Chondrocyte (in vitro differentiated cells): ENCODE measurements at places on chromosomes 5 and 9. TPM values are rescaled to one million over a fixed set of nuclear protein-coding genes. Genes with fewer than 3 reads are reported as not detected.

Gene MTMR12
- total RNA-seq = 19.0 to 20.4 TPM (median 19.8 TPM) in 3 replicates

Gene MLLT3
- total RNA-seq = 7.7 to 28.9 TPM (median 9.7 TPM) in 3 replicates

DNA sequence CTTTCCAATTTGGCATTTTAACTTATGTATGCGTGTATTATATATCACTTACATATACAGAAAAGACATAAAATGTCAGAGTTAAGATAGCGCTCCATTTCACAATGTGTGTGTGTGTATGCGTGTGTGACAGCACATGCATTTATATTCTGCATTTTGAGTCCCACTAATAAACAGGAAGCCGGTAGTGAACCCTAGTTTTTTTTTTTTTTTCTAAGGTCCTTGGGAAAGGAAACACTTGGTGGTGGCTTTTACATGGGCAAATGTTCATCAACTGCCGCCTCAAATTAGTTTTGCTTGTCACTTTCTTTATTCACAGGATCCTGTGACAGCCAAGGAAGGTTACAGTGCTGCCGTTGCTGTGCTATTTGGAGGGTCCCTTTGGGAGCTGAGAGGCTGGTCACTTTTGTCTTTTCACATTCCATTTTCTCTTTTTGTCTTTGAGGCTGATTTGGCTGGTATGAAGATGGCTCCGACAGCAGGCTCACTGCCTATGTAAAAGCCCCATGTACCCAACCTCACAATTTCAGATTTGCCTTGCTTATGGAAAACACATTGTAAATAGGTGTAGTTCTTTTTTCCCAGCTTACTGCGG lies 298.9 kb downstream of the CSNK1G3 start:
- DNase-seq = no peak

DNA sequence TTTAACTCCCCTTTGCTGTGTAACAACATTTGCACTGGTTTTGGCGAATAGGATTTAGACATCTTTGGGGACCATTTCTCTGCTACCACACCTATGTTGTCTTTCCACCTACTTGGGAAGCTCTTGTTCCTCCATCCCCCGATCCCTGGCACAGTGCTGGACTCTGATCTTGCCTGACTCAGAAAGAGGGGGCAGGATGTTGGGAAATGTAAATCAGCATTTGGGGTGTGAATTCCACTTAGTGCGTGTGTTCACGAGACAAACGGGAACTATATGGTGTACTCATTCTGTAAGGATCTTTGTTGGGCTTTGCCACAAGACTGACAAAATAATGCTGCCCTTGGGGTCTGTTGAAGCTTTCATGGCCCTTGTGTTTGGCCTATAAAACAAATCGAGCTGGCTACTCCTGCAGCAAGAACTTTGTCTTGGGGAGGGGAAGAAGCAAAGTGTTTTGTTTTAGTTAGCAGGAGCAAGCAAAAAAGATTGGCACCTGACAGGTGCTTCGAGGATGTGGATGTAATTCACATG lies 18.5 kb downstream of the TMEM268 start:
- no peak for DNase-seq

GRCh38 chr5:141839015-141839513 lies 39.1 kb downstream of the PCDH1 start:
- DNase-seq = no peak

- DNase-seq = no peak
These were observed 77.6 kb downstream of the KCNT1 start for GRCh38 chr9:135779571-135779970.

GRCh38 chr9:85212209-85212608 lies 529.5 kb downstream of the AGTPBP1 start:
- no peak for DNase-seq

GRCh38 chr5:172859966-172860365 lies 25.9 kb downstream of the ERGIC1 start:
- DNase-seq = no peak

DNA sequence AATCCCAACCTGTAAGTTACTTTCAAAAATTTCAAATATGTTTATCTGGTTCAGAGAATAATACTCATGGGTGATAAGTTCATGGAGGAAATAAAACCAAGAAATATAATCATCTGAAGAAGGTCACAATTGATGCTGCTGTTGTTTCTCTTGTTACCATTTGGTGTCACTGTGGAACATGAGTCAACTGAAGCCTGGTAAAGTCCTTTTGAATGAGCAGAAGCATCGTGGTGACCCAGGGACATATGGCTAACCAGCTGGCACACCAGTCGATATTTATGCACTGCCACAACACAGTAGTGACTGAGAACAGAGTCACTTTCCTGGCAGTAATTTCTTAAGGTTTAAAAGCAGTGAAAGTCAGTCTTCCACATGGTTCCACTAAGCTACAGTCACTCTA lies 612.9 kb upstream of the TLE4 start:
- no peak for DNase-seq

GRCh38 chr5:86894056-86894455 lies 276.3 kb downstream of the COX7C start:
- DNase-seq = no peak

GRCh38 chr9:86975036-86975435 lies 27.7 kb upstream of the GAS1 start:
- DNase-seq = no peak

GRCh38 chr9:91557327-91557726 lies 133.7 kb upstream of the NFIL3 start:
- DNase-seq = no peak

DNA sequence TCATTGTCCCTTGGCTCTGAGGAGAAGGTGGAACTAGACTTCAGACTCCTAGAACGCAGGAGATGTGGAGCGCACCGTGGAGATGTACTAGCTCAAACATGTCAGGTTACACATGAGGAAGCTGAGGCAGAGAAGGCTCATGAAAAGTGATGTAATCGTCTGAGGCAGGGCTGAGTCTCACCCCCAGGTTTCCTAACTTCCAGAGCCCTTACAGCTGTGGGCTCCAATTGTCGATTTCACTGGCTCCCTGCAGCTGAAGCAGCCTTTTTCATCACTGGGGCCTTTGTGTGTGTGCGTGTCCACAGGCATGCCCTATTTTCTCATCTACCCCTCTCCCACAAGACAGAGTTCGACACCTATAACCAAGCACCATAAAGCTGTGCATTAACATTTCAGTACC lies 370.6 kb downstream of the NTRK2 start:
- no peak for DNase-seq

GRCh38 chr5:73805449-73805848 lies 179.5 kb downstream of the ARHGEF28 start:
- DNase-seq = no peak

DNA sequence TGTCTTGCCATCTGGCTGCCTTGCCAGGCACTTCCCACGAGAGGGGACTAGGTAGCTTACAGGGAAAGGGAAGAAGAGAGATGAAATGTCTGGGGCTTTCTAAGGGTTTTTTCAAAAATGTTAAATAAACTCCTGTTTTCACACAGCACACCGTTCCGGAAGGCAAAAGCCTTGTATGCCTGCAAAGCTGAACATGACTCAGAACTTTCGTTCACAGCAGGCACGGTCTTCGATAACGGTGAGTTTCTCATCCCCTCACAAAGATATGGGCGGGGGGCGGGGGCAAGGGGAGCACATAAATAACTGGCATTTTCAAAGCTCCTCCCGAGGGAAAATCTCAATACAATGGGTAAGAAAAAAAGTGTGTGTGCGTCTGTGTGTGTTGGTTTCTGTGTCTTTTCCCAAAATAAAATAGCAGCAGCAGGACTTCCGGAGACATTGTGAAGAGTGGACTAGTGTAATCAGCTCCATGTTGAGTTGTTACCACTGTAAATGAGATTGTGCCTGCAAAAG lies 189.6 kb downstream of the NR3C1 start:
- no peak for DNase-seq

- DNase-seq = no peak
These were observed 8.7 kb upstream of the SSBP2 start for GRCh38 chr5:81759632-81760005.

DNA sequence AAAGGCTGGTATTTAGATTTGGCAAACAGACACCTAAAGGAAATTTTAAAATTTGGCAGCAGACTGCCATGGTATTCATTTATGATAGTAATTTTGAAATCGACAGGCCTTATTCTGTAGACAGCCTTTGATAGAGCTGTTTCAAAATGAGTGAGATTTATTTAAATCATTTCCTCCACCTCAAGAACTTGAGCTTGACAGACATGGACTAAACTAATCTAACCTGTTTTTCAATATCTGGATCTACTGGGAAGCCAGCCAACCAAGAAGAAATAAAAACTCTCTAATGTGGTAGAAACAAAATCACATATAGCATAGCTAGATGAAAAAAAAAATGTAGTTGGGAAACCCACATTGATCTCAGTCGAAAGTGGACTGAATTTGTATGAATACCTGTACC lies 56.9 kb upstream of the RASA1 start:
- no peak for DNase-seq

DNA sequence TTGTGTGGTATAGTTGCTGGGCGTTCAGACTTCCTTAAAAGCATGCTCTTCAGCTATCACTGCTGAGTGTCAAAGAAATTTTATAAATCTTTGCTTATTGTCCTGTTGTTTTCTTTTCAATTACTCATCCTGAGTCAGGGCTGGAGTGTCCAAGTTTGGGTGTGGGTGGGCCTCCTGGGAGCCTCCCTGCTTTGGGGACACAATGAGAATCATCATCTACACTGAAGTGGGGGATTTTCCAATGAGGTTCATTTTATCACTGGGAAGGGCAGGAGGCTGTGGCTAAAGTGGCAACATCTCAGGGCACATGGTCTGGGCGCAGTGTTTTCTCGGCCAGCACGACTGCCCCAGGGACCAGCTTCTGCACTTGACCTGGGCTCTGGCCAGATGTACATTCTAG lies 19.5 kb downstream of the GFPT2 start:
- no peak for DNase-seq

DNA sequence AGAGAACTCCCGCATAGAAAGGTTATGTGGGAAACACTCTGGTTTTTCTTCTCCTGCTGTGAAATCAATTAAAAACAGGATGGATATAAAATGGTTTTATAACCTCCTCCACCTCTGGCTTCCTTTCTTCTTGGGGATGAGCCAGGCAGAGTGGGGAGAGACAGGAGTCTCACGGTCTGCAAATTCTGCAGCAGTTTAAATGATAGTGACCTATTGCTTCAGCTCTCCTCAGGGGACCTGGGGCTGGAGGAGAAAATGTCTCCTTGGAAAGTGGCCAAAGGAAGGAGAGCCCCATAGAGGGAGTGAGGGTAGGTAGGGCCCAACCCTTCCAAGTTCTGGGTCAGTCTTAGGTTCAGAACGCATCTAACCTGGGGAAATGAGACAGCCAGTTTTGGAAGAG lies 118.8 kb downstream of the MTX3 start:
- no peak for DNase-seq

DNA sequence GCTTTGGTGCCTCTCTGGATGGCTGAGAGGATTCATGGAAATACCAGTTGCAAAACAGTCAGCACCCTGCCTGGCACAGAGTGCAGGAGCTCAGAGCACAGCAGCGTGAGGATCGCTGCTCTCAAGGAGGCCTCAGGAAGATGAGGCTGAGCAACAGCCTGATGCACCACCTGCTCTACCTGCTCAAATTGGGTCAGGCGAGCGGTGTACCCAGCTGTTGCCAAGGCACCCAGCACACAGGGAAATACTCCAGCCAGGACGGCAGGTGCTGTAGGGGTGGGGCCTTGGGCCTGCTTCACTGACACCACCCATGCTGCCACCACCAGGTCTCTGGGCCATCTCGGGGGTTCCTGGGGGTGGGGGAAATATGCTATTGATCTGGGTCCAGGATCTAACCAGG lies 4.3 kb downstream of the EEIG1 start:
- DNase-seq = no peak

DNA sequence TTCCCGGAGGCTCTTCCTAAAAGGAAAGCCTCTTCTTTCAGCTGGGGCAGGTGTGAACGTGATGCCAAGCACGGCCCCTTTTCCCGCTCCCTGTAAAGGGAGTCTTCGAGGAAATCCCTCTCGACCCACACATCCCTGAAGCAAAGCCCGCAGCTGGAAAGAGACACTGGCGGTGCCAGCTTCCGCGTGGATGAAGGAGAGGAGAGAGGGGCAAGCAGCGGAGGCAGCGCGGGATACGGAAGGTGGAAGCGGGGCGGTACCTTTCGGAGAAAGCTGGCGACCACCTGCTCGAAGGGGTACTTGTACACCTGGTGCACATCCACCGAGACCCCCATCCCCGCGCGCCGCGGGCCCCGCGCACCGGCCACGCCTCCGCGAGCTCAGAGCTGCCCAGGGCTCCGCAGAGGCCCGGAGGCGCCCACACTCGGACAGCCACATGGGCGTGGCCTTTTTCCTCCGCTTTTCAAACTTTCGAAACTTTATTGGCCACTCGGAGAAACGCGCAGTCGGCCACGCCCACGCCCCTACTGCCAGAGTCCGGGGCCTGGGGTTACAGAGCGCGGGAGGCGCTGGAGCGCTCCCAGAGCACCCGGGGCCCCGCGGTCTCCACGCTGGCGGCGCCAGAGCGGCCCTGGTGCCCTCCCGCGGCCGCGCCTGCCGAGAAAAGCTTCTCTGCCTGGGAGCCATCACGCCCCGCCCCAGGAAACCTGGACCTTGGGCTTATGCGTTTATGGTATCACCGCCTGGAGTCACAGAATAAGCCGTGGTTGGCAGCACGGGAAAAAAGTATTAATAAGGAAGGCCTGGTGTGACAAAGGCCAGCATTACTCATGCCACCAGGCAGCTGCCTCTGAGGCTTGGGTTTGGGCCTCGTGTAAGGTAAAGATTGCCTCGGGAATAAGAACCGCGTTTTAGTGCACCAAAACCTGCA lies at the start of gene PRELID2:
Gene PRELID2, minus strand, starts transcription at position 426 of the 931 bp plus-strand sequence. Its CDS starts 91 bp downstream, at position 335.
- peak; percentile 95 for DNase-seq

DNA sequence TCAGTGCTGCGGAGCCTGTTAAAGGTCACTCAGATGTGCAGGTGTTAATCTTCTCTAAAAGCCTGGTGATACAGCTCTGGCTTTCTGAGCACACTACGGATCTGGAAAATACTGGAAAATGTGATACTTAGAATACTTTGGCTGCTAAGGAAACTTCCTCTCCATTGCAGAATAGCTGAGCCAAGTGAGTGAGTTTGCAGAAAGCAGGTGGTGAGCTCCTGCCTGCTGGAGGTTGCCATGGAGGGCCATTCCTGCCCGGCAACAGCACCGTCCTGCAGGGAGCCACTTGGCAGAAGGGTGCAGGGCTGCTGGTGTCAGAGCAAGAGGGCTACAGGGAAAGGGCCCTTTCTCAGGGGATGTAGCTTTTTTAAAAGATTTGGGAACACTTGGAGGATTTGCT lies 40.7 kb downstream of the SECISBP2 start:
- DNase-seq = no peak

DNA sequence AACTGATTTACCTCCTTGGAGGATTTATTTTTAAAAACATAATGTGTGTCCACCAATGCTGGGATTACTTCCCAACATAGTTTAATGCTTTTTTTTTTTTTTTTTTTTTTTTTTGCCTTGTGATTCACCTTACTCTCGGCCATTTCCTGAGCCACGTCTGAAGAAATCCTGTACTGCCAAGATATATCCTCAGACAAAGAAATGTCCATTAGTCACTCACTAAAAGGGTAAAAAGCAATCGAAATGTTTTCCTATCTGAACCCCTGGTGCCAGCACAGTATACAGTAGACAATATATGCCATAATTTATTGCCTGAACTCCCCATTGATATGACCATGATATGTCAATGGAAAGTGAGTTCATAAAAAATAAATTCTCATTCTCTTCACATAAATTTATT lies 344.1 kb downstream of the BNC2 start:
- no peak for DNase-seq

- DNase-seq = no peak
These were observed 34.7 kb downstream of the PIP5K1B start for GRCh38 chr9:68739621-68740174.
